SJCRH30 (cell line): ENCODE measurements at places on chromosomes 11 and 22.

- DNase-seq = no peak
Measured at GRCh38 chr22:49810363-49811019, 17.2 kb downstream of the BRD1 start.

GRCh38 chr11:108501396-108501795, 3.2 kb upstream of the POGLUT3 start:
- no peak for DNase-seq

- DNase-seq = no peak
Measured at GRCh38 chr22:24176630-24177029, 4.7 kb upstream of the SUSD2 start.

- no peak for DNase-seq
Measured at GRCh38 chr11:130721736-130722135, 194.5 kb downstream of the SNX19 start.

- DNase-seq = no peak
Measured at GRCh38 chr11:59872076-59872475, 5.8 kb upstream of the TCN1 start.

- no peak for DNase-seq
Measured at GRCh38 chr11:114079511-114080065, 20.1 kb downstream of the ZBTB16 start.

GRCh38 chr11:1428762-1429316, 39.1 kb downstream of the BRSK2 start:
- no peak for DNase-seq

GRCh38 chr22:50532824-50533796, 3.3 kb upstream of the TYMP start:
- DNase-seq = no peak
